ENCODE measurements at places on chromosomes 7 and 10.

GRCh38 chr10:69472142-69472541 is 20.9 kb downstream of the TSPAN15 start:
- no peak for DNase-seq

DNA sequence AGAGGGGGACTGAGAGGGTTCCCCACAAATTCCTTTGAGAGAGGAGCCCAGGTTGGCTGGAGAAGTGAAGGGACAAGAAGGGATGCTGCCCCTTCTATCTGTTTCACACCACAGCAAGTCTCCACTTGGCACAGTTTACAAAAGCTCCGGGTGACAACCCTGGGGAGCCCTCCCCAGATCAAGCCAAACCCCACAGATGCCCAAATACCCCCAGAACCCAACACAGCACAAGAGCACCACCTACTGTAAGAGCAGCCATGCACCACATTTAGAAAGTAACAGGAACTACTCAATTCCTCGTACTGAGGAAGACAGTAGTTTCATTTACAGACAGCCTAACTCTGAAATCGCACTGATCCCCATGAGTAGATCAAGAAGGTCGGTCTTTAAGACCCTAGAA is 67.8 kb upstream of the ATP6V0A4 start:
- DNase-seq: no peak

- no peak for DNase-seq
These were observed 89.1 kb downstream of the EGFR start for GRCh38 chr7:55107946-55108345.

DNA sequence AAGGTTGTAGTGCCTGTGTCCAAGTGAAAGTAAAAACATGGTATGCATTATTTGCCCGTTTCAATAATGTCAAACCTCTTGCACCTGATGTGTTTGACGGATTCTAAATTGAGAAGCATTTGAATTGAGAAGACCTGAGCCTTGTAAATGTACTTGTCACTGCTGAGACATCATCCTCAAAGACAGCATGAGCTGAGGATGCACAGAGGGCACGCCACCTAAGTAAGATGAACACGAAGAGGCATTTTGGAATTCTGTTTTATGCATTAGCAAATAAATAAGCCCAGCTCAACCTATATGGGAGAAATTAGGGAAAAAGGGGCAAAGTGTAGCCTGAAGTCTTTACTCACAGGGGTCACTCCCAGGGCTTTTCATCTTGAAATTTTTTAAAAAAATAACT is 73.8 kb upstream of the SORCS1 start:
- DNase-seq: no peak

DNA sequence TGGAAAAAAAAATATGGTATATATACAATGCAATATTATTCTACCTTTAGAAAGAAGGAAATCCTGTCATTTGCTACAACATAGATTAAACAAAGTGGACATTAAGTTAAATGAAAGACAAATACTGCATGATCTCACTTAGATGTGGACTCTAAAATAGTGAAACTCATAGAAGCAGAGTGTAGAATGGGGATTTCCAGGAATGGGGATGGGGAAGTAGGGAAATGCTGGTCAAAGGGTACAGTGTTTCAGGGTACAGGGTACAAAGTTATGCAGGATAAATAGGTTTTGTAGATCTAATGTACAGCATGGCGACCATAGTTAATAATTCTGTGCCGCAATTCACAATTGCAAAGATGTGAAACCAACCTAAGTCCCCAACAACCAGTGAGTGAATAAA is 385.5 kb downstream of the SFMBT2 start:
- no peak for DNase-seq

DNA sequence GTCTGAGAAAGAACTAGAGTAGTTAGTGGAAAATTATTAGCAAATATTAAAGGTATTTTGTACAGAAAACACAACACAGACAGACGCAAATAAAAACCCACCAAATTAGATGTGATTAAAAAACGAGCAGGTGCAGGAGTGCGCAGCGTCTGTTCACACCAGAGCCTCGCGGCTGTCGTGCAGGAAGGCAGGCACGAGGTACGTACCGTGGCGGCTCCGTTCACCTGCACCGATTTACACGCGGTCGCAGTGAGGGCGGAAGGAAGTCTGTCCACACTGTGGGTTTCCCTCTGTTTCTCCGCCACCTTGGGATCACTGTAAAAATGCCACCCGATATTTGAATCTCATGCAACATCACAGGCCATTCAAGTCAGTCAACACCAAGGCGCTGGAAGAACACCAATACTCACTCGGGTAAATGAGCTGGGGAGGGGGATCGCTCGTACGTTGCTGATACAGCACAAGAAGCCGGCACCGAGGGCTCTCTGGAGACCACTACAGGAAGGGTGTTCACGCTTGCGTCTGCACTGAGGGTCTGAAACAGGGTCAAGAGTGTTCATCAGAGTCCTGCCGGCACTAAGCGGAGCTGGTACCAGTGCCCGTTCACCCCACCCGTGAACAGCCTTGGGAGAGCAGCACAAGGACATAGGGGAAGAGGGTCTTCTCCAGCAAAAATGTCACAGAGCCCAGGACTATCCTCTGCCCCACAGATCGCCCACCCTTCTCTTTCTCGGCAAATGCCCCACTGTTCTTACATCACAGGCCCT is 116.8 kb downstream of the LARP4B start:
- DNase-seq: no peak
